LHCN-M2 (cell line): ENCODE measurements at places on chromosomes 2 and 18. TPM values are rescaled to one million over a fixed set of nuclear protein-coding genes. Genes with fewer than 3 reads are reported as not detected.

Gene OTOS
- total RNA-seq: not detected in 2 replicates

DNA sequence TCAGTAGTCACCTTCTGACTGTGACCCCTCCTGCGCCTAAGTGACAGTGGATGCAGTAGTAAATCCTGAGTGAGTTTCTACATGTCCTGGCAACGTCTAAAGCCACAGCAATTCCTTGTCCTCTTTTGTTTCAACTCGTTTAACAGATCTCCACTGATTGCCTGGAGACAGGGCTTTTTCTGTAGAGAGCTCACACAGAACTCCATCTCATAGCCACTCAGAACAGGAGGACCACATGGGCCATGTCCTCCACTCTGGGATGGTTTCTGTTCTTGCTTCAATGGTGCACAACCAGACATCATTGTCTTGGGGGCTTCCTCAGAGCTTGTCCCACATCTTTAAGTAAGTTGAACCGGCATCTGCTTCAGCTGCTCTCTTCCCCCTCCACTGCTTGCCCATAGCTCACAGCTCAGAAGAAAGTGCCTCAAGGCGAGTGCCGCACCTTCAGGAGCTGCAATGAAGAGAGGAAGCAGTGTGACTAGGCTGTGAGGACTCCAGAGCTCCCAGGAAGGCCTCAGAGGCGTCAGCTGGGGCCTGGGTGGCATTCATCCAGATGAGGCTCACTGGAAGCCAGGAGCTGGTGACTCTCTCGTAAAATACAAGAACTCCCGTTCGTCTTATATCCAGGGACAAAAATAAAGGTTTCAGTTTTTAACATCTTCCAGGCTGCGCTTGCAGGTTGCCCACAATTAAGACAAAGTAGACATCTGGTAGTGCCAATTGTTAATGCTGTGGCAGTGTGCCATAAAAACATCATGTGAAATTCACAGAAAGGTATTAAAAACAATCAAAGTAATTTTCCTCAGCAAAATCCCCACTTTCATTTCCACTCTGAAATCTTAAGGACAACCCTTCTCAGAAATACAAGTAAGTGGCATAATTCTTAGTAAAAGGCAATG lies 37.3 kb downstream of the ST3GAL5 start:
- no peak for DNase-seq

DNA sequence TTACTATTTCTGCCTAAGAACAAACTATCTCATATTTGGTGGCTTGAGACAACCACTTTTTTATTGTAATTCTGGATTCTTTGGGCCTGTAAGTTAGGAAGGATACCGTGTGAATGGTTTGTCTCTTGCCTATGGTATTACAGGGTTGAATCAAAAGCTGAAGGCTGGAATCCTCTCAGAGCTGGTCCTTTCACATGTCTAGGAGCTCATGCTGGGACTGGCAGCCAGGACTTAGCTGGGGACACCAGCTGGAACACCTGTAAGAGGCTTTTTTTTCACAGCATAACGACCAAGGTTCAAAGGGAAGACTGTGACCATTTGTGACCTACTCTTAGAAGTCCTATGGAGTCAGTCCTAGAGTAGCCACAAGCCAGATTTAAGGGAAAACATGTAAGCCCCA lies 226.3 kb downstream of the ZNF804A start:
- DNase-seq: no peak

DNA sequence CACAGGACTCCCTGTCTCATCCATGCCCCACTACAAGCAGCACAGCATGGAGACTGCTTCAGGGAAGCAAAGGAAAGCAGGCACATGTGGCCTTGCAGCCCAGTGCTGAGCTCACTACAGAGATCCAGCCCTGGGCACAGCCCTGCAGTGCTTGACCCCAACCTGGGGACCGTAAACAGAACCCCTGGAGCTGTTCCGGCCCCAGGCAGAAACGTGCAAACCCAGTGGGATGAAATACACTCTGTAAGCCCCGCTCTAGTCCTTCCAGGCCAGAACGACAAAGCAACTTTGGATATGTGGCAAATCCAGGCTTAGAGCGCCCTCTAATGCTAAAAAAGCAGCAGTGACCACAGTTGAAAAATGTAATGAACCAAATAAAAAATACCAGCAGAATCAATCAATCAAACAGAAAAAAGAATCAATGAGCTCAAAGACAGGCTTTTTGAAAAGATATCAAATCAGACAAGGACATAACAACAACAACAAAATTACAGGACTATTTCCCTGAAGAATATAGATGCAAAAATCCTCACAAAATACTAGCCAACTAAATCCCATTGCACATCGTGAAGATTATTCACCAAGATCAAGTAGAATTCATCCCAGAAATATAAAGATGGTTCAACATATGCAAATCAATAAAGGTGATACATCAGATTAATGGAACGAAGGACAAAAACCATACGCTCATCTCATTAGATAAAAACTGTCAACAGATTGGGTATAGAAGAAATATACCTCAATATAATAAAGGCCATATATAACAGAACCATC lies 45.6 kb downstream of the ZNF519 start:
- peak; percentile 41 for DNase-seq

GRCh38 chr2:222105046-222105445 lies 193.8 kb downstream of the PAX3 start:
- peak; percentile 43 for DNase-seq

Gene REG3A
- not detected in 2 replicates for total RNA-seq

Gene SGPP2
- total RNA-seq: not detected in 2 replicates

- no peak for DNase-seq
Measured at GRCh38 chr2:190409616-190410015, 1.5 kb downstream of the MFSD6 start.

Gene PRKAG3
- 0.46 TPM in 1 of 2 replicates, not detected in the other for total RNA-seq

Gene SULT1C4
- total RNA-seq: not detected in 2 replicates

Gene TEX44
- not detected in 2 replicates for total RNA-seq

Gene COL4A4
- not detected in 2 replicates for total RNA-seq

DNA sequence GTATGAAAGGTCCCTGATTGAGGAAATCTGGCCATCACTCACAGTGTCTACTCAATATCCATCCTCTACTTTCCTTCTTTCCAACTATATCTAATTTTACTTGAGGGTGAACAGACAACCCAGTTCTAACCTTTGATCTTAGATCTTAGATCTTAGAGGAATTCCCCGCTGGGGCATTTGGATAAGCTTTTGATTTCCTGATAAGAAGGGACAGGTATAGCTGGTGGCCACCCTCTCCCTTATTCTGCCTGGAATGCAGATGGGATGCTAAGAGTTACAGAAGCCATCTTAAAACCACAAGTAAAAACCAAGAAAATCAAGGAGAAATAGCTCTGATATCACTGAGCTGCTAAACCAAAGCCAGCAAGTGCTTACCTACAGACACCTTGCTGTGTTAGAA lies 77.2 kb upstream of the ACSL3 start:
- DNase-seq: no peak

Gene TMEM163
- 0.06 TPM in 2 replicates for total RNA-seq

- DNase-seq: no peak
Measured at GRCh38 chr2:202716953-202717597, 82.3 kb downstream of the FAM117B start.

- DNase-seq: no peak
Measured at GRCh38 chr2:509888-510287, 167.3 kb downstream of the TMEM18 start.

DNA sequence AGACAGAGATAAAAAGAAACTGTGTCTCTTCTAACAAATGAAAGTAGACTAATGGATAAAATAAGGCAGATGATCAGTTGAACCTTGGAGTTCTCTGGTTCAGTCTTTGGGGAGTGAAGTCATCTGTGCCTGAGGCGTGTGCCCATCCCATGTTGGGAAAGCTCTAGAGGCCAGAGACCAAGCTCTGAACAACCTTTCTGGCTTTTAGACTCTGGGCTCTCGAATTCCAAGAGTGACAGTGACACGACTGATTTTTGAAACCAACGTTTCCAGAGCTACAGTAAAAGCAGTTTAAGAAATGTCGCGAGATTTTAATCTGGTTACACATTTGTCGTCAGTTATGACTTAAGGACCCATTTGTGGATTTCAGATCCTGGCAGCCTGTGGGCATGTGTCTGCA lies 83.7 kb upstream of the APCDD1 start:
- DNase-seq: no peak

GRCh38 chr18:12904012-12904516 lies 20.0 kb upstream of the PTPN2 start:
- DNase-seq: peak; percentile 24

Gene CNTNAP5
- not detected in 2 replicates for total RNA-seq

DNA sequence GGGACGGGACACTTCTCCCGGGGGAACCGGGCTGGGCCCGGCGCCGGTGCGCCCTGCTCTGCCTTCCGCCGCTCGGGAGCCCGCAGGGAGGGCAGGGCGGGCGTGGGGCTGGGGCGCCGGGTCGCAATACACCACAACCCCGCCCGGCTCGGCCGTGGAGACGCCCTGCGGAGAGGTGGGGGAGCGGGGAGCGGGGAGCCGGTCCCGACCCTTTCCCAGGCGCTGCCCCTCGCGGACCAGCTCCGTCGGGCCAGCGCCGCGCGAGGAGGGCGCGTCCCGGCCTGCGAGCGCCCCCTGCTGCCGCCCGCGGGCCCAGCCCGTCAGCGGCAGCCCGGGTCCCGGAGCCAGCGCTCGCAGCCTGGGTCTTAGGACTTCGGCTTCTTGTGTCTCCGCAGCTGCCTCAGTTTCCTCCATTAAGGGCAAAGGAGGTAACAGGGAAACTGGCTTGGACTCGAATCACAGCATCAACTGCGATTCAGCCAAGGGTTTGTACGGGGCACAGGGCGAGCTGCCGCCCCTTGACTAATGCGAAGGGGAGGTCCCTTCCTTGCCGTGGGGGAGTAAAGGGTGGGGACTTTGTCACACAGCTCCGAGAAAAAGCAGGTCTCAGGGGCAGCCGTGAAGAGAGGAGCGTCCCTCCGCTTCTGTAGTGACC lies 635 bp upstream of the ADRA2B start:
- DNase-seq: peak; percentile 6

DNA sequence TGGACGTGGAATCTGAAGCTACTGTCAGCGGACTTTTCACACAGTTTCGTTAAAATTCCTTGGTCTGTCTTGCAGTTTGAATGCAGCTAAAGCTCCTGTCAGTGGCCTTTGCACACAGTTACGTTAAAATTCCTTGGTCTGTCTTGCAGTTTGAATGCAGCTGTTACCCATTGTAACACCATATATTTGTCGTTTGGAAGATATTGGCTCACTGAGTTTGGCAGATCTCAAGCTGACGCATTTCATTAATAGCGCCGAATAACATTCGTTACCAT lies 1.0 kb downstream of the LIMS1 start:
- peak; percentile 66 for DNase-seq

GRCh38 chr2:65727381-65727780 lies 295.0 kb upstream of the SPRED2 start:
- DNase-seq: no peak
